ENCODE measurements at places on chromosomes 16 and 17.

DNA sequence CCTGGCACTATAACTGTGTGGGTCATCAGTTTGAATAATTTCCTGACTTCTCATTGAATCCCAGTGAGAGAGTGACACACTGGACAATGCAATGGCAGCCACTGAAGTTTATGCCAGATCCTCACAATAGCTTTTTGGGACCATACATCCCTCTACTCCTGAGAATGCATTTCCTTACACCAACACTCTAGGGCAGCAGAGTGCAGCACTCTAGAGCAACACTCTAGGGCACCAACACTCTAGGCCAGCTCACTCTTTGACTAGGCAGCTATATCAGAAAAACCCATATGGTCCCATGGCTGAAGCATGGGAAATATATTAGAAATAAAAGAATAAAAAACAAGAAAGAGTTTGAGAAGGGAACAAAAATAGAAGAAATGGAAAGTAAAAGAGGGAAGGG is 309.2 kb downstream of the MAP2K6 start:
- DNase-seq = no peak

DNA sequence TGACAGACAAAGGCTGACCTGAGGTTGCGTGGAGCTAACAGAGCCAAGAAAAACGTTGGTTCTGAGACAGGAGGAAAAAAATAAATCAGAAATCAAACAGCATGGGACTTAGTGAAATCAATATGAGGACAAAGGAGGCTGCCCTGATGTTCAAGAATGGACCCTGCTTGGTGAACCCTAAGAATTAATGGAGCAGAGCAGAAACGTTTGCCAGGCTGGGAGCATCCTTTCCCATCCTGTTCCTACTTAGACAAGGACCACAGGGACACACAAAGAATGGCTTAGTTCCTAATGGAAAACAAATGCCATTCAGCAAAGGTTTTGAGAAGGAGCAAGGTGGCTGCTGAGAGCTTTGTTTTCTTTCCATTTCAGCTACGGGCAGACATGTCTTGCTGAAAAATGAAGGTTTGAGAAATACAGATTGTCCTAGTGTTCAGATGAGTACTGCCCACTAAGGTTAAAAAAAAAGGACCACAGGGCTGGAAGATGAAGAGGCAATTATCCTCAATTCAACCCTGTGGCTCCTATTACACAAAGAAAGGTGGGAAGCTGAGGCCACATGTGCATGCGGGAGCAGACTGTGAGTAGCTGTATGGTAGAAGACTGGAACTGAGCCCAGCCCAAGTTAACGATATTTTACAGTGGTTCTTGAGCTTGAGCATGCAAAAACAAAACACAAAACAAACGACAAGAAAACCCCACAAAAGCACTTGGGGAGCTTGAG is 230.1 kb downstream of the SLC39A11 start:
- no peak for DNase-seq

DNA sequence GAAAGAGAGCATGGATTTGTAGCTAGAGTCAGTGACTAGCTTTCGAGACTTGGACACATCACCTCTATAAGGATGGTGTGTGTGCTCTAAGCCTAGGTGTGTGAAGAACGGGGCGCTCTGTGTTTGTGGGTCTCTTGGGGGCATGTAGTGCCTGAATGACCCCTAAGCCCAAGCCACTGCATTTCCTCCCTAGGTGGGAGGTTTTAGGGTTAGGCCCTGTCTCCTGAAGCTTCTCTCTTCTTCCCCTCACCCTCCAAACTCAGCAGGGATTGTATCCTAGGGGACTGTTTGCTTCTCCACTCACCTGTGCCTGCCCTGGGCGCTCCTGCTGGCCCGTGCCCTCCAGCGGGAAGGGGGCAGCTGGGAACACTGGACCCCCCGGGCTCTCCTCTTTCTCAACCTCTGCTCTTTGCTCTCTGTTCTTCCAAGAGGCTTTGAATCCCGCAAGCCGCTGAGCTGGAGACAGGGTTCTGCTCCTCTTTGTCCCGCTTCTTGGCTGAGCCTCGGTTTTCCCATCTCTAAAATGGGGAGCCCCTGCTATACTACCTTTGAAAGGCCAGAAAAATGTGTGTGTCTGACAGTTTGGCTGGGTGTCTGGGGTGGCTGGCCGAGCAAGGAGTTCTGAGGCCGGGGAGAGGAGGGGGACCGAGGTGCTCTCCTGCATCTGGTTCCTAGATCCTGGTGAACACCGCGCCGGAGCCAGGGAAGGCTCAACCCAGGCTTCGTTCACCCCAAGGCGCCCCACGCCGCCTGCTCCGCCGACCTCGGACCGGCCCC is 810 bp downstream of the CYGB start:
- no peak for DNase-seq

DNA sequence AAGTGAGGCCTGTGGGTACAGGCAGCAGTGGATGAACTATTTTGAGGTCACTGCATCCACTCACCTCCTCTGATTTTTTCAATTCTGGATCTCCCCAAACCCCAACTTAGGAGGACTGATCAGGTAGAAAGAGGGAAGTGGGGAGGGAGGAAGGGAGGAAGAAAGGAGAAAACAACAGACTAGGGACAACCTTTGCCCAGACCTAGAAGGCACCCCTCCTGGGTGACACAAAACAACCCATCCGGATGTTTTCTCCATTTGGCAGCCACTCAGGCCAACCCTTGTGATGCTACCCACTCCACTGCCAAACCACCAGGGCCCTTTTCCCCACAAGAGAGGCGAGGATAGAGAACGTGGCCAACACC is 2.7 kb downstream of the ORMDL3 start:
- no peak for DNase-seq

GRCh38 chr17:74568106-74568873 is 981 bp upstream of the CD300H start:
- no peak for DNase-seq

GRCh38 chr17:78341559-78342448 is 18.1 kb downstream of the SOCS3 start:
- no peak for DNase-seq
